ENCODE measurements at places on chromosomes 13 and 19.

DNA sequence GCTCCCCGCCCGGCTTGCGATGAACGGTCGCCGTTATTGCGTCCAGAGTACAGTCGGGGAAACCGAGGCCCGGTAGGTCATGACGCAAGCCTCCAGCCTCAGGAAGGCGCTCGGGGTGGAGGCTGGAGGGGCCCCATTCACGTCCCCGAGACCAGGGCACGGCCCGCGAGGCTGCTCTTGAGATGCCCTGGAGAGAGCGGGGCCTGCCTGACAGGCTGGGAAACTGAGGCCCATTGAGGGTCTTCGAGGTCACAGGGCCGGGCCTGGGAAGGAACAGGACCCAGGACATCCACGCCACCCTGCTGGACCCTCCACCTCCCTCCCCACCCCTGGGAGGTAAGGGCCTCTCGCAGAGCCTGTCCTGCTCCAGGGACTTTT lies 367 bp downstream of the NDUFS7 start:
- no peak for DNase-seq

- DNase-seq = no peak
These were observed 459.4 kb downstream of the FOXO1 start for GRCh38 chr13:40207001-40207478.

DNA sequence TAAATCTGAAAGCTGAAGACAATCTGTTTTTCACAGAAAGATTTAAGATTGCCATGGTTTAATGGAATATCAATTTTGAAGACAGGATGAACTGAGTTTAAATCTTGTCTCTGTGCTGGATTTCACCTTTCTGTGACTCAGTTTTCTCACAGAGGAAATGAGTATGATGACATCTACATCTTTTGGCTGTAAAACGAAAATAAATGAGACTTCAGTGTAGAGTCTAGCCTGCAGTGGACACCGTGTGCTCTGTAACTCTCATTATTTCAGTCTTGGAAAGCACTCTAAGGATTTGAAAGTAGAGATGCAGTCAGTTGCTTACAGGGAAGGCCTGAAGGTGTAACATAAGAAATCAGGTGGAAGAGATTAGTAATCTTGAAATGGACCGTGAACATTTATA lies 150.4 kb downstream of the NALCN start:
- no peak for DNase-seq

GRCh38 chr19:38211151-38211591 lies 12.9 kb downstream of the DPF1 start:
- DNase-seq = peak; percentile 79

DNA sequence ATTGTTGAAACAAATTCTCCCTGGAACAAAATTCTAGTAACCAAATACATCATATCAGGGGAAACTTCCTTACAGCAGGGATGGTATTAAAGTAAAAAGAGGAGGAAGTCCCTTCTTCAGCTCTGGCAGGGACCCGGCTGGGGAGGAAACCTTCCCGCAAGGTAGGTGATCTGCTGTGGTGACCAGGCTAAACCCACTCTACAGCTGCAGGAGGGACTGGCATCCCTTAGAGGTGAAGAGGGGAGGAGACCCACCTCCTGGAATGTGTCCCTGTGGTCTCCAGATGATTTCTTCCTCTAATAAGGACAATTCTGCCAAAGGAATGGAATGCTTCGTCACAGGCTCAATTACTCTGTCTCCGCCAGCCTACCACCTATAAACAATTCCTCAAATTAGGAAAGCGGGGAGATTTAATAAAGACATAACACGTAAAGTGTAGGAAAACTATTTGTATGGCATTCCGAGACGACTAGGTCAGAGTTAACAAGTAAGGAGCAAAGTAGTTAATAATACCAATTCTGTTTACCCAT lies 637 bp upstream of the PDS5B start:
- DNase-seq = no peak

DNA sequence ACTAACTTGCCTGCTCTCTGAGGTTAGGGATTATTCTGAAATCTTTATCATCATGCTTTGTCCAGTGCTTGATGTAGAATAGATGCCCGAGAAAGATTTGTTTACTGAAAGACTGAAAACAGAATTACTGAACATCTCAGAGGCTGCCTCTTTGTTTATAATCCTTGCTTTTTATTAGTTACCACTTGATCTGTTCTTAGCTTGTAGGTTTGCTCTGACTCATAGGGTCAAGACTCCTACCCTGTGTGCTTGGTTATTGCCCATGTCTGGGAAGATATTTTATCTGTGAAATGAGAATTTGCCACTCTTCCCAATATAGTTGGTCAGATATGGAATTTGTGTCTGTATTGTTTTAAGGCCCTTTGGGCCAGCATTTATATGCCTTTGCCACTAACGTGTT lies 675.3 kb downstream of the DIAPH3 start:
- DNase-seq = no peak

DNA sequence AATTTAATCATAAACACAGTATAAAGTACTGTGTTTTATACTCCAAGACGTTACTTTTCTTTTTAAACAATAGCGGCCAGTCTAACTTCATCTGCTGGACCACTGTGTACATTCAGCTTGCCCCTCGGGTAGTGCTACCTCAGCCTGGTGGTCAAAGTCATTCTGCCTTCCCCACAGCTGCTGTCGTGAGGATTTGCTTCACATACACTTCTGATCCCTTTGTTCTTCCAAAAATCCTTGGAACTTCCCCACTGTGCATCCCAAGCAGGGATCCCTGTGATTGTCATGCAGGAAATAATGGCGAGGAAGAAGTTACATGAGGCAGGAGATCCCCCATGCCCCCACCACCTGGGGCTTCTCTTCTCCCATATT lies 234.9 kb upstream of the STARD13 start:
- no peak for DNase-seq

- DNase-seq = no peak
These were observed 3.1 kb downstream of the AP2S1 start for GRCh38 chr19:46847528-46847927.

GRCh38 chr13:40444241-40444640 lies 222.2 kb downstream of the FOXO1 start:
- DNase-seq = no peak

DNA sequence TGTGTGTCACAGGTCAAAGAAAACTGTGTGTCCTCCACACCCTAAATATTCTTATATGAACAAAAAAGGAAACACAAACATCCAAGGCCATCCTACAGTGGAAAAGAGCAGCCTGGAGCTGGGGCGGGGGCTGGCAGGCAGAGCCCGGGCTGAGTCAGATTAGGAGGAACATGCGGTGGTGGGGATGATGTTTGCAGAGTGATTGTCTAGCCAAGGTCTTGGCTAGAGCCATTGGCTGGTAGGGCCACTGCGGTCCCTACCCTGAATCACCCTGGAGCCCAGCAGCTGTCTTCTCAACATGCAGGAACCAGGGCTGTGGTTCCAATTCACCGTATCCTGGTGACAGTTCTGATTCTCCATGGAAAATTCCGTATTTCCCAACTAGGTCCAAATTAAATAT lies 439.5 kb downstream of the FGF9 start:
- no peak for DNase-seq

DNA sequence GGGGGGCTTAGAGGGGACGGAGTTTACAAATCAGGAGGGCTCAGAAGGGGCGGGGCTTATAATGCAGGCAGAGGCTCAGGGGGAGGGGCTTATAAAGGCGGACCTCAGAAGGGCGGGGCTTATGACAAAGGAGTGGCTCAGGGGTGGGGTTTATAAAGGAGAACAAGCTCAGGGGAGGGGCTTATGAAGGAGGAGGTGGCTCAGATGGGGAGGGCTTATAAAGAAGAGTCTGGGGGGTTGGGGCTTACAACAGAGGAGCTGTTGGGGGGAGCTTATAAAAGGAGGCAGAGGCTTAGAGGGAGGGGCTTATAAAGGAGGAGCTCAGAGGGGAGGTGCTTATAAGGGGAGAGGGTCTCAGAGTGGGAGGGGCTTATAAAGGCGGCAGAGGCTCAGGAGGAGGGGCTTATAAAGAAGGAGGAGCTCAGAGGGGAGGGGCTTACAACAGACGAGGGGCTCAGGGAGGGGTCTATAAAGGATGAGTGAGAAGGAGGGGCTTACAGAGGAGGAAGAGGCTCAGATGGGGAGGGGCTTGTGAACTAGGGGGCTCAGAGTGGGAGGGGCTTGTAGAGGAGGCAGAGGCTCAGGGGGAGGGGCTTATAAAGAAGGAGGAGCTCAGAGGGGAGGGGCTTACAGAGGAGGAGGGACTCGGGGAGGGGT lies 1.0 kb downstream of the SMIM24 start:
- DNase-seq = peak; percentile 69

GRCh38 chr19:55620410-55621204 lies 3.8 kb downstream of the ZNF784 start:
- DNase-seq = no peak

- no peak for DNase-seq
These were observed 78.9 kb downstream of the TEX26 start for GRCh38 chr13:31011193-31011860.

GRCh38 chr13:44519642-44520041 lies 56.5 kb downstream of the TSC22D1 start:
- no peak for DNase-seq

GRCh38 chr13:89520468-89520867 lies 1827.0 kb upstream of the MIR17HG start:
- no peak for DNase-seq

DNA sequence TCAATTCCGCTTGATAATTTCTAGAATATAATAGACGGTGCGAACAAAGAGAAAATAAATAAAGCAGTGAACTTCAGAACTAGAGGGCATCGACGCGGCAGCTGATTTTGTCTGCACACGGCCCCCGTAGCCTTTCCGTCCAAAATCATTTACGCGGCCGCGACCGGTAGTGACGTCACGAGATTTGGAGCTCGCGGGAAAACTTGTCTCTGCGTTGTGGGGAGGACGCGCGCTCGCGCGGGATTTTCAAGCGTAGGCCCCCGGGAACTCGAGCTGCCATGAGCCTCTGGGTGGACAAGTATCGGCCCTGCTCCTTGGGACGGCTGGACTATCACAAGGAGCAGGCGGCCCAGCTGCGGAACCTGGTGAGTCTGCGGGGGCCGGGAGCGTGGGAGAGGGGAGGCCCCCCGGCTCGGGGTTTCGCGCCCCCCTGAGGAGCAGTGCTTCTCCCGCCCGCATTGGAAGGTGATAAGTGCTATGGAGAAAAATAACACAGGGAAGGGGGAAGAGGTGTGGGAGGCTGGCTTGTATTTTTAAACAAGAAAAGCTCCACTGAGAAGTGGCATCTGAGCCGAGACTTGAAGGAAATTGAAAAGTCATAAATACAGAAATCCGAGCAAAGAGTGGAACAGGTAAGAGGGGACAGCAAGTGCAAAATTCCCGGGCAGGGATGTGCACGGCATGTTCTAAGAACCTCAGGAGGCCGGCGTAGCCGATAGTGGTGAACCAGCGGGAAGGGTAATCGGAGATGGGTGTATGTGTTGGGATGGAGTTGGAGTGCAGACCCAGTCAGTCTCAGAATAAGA lies at the start of gene RFC3:
RFC3 (plus strand) TSS at position 249 of the 806 bp plus-strand sequence; CDS start at position 279, 30 bp downstream.
- peak; percentile 69 for DNase-seq

DNA sequence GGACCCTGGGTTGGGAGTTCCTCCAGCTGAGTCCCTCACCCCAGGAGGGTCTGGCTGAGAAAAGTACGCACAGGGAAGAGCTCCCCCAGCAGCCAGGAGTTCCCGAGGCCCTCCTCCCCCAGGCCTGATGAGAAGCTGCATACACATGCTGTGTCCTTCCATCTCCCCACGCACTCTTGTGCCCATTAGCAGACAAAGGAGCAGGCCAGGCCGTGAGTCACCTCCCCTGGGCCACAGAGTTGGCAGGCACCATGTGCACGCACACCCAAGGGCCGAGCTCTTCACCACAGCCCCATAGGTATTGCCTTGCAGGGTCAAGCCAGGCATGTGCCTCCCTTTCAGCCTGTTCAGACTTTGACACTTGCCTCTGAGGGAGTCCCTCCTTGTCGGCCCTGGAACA lies 17.5 kb downstream of the MAU2 start:
- DNase-seq = no peak

- no peak for DNase-seq
These were observed 15.8 kb upstream of the CLDN10 start for GRCh38 chr13:95536632-95537241.

DNA sequence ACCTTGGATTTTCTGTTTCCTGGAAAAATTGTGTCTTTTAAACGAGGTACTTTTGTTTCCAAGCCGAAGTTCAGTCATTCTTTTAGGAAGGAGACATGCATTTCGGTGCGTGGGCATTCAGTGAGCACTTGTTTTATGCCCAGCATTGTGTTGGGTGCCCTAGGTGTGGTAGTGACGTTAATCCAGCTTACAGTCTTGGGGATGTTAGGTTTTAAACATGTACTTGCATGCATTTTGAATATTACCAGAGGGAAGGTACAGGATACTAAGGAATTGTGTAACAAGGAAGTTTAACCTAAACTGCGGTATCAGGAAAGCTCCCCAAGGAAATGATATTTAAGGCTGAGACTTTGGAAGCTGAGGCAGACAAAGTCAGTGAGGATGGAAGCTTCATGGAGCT lies 66.3 kb downstream of the ARHGAP35 start:
- DNase-seq = no peak

- DNase-seq = no peak
These were observed 3.7 kb upstream of the CSNK1A1L start for GRCh38 chr13:37109051-37109678.

- no peak for DNase-seq
These were observed 50.3 kb downstream of the ZNF44 start for GRCh38 chr19:12244370-12244769.

- DNase-seq = no peak
These were observed 34.0 kb downstream of the VAV1 start for GRCh38 chr19:6806488-6806887.

GRCh38 chr13:27918041-27918917 lies 1.5 kb upstream of the PDX1 start:
- DNase-seq = peak; percentile 55

DNA sequence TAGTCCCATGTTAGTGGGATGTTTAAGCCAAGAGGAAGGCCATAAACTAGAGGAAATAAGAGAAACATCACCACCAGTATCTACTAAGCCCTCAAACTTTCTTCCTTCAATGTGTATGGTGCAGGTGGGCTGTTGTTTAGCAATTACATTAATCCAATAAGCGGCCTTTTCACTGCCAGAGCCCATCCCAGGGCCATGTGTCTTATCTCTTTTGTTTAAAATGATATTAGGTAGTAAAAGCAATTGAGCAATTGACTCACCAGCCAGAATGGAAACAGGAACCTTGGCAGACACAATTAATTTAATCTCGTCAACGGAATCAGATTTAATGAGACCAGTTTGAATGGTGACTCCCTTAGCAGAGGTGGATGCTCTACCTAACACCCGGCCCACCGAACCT lies 1503.5 kb downstream of the UQCRFS1 start:
- no peak for DNase-seq

DNA sequence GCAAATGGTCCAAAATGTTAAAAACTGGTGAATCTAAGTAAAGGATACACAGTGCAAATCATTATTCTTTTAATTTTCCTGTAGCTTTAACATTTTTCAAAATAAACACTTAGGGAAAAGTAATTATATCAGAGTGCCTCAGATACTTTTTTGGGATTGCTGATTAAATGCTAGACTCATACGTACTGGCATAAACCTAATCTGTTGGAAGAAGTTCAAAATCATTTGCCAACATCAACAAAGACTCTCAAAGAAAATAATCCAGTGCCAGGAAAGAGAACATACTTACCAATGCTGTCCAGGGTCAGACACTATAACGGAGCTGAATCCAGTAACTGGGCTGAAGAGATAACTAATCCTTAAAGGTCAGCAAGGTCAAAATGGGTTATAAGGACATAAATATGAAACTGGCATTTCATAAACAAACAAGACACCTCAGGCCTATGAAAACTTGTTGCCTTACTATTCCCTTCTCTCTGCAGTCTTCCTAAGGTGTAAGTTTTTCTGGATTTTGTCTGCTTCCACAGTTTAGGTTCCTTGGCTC lies 3.3 kb upstream of the ZNF420 start:
- DNase-seq = no peak

GRCh38 chr13:28093881-28094280 lies 6.5 kb downstream of the FLT3 start:
- DNase-seq = no peak

GRCh38 chr13:40547591-40548315 lies 118.7 kb downstream of the FOXO1 start:
- no peak for DNase-seq

Data from H1 (cell line).